ENCODE measurements at places on chromosomes 5 and 9.

- peak; percentile 62 for DNase-seq
Measured at GRCh38 chr5:14849516-14850294, 21.9 kb downstream of the ANKH start.

- DNase-seq: peak; percentile 31
Measured at GRCh38 chr9:13110766-13111417, 168.6 kb downstream of the MPDZ start.

- DNase-seq: no peak
Measured at GRCh38 chr5:44932922-44933585, 124.3 kb downstream of the MRPS30 start.

GRCh38 chr9:101716629-101717028, 21.8 kb downstream of the GRIN3A start:
- no peak for DNase-seq

Data from astrocyte (in vitro differentiated cells and primary cell).